ENCODE measurements at places on chromosomes 12 and 14. TPM values are rescaled to one million over a fixed set of nuclear protein-coding genes. Genes with fewer than 3 reads are reported as not detected.

Gene ADCY4
- 107 TPM for polyA plus RNA-seq

Gene PLEKHG7
- polyA plus RNA-seq: 0.01 TPM

Gene MMP19
- 39.6 TPM for polyA plus RNA-seq

Gene GPATCH2L
- polyA plus RNA-seq: 5.6 TPM

Gene RTN1
- polyA plus RNA-seq: 50.3 TPM

Gene TULP3
- 11.0 TPM for polyA plus RNA-seq

Gene TSPAN11
- polyA plus RNA-seq: 0.10 TPM

Gene BLOC1S1
- polyA plus RNA-seq: 103 TPM

Gene CLEC1B
- polyA plus RNA-seq: 0.15 TPM
